ENCODE measurements at places on chromosomes 4 and X. TPM values are rescaled to one million over a fixed set of nuclear protein-coding genes. Genes with fewer than 3 reads are reported as not detected.
A peak's percentile ranks its signal among the peaks of the same experiment; 100 is the strongest.

The RNF212 gene
- total RNA-seq, result 3.0 TPM

GRCh38 chrX:97685753-97686152 lies 802.0 kb downstream of the RPA4 start:
- peaks cover 1% of the 10 kb centered on the region for H3K27me3 ChIP-seq
- H3K4me1 ChIP-seq, result no peaks in the 10 kb centered on the region
- peak; percentile 25 for DNase-seq
- no peak overlapping the region for H3K27ac ChIP-seq

The EMD gene
- 92.4 TPM for total RNA-seq

DNA sequence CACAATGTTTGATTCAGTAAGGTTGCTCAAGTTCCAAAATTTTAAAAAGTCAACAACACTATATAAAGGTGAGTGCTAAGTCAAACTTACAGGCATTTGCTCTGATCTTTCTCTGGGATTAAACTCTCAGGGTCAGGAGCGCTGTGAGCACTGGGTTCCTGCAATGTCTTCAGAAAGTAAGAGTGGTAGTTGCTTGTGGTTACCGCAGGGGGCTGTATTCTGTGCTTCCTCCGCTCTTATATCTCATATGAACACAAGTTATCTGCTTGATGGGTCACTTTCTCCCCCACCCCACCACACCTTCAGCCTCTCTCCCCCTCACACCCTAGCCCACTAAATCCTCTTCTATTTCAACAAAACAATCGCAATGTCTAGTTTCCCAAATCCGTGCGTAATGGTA lies 116.4 kb upstream of the IGSF1 start:
- no peak overlapping the region for H3K4me3 ChIP-seq
- H3K4me1 ChIP-seq, result no peaks in the 10 kb centered on the region
- H3K27me3 ChIP-seq, result no peaks in the 10 kb centered on the region
- H3K36me3 ChIP-seq, result no peaks in the 10 kb centered on the region
- no peak overlapping the region for H3K27ac ChIP-seq
- DNase-seq, result no peak

- H3K4me1 ChIP-seq, result no peaks in the 10 kb centered on the region
- H3K36me3 ChIP-seq, result no peaks in the 10 kb centered on the region
- H3K27ac ChIP-seq, result no peak overlapping the region
- no peaks in the 10 kb centered on the region for H3K27me3 ChIP-seq
Observed at GRCh38 chrX:110436523-110436922, 77.9 kb downstream of the RTL9 start.

DNA sequence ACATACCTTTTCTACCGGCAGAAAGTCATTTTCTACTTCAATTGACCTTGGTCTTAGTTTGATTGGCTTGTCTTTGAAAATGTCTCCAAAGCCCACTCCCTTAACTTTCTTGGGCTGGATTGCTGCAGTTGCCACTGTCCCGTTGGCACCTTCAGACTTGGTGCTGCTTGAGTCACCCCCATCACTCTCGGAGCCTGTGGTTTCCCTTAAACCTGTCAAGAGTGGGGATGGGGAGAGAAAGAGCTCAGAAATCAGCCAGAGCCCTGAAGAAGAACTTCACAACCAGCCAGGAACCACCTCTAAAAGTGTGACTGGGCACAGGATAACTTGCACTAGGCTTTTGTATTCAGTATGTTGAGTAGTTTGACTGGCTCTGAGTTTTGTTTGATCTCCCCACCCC lies 168.5 kb upstream of the MAP3K15 start:
- H3K36me3 ChIP-seq, result peaks cover 53% of the 10 kb centered on the region
- peak; percentile 57 for DNase-seq
- peak overlapping the region; percentile 71 for H3K4me3 ChIP-seq
- H3K27me3 ChIP-seq, result no peaks in the 10 kb centered on the region

The ASB12 gene
- 0.27 TPM for total RNA-seq
